T-helper 17 cell (primary cell): ENCODE measurements at places on chromosomes 7 and 10. TPM values are rescaled to one million over a fixed set of nuclear protein-coding genes. Genes with fewer than 3 reads are reported as not detected.

GRCh38 chr7:24978843-24979469 is 1.0 kb downstream of the OSBPL3 start:
- no peaks in the 10 kb centered on the region for H3K27me3 ChIP-seq
- no peak for DNase-seq
- no peaks in the 10 kb centered on the region for H3K36me3 ChIP-seq

- H3K27ac ChIP-seq, result no peak overlapping the region
- no peaks in the 10 kb centered on the region for H3K4me1 ChIP-seq
Observed at GRCh38 chr7:112005205-112005775, 200.9 kb downstream of the DOCK4 start.

- H3K27me3 ChIP-seq, result peaks cover 16% of the 10 kb centered on the region
- H3K27ac ChIP-seq, result no peak overlapping the region
- H3K36me3 ChIP-seq, result no peaks in the 10 kb centered on the region
Observed at GRCh38 chr10:130456616-130457015, 320.4 kb downstream of the GLRX3 start.

DNA sequence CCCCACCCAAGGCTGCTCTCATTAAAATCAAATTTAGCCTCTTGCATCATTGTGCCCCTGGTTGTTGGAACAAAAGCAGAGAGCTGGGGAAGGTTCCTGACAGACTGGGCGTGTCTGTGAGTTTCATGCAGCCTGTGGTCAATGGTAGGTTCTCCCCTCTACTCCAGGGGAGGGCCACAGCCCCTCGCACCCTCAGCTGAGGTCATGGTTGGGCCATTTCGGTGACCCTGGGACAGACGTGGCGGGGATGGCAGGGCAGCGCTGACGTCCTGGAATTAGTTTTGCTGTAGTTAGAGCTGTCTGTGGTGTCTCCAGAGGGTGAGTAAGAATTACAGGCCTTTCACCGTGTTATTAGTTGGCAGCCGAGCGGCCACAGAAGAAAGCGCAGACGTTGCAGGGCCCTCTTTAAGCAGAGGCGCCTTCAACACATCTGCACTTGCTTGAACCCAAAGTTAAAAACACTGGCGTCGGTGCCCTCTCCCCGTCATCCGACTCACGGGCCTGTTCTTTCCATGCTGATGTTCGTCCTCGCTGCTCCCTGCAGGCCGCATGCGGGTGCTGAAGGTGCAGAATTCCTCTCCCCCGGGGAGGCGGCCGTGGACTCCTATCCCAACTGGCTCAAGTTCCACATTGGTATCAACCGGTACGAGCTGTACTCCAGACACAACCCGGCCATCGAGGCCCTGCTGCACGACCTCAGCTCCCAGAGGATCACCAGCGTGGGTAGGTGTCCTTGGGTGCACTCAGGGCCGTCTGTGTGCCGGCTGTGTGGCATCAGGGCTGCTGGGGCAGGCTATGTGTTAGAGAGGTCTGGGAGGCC is 2.8 kb downstream of the FAM20C start:
- H3K36me3 ChIP-seq, result no peaks in the 10 kb centered on the region
- peak overlapping the region; percentile 31 for H3K4me3 ChIP-seq
- no peak for DNase-seq
- H3K4me1 ChIP-seq, result peaks cover 3% of the 10 kb centered on the region
- H3K27ac ChIP-seq, result no peak overlapping the region

DNA sequence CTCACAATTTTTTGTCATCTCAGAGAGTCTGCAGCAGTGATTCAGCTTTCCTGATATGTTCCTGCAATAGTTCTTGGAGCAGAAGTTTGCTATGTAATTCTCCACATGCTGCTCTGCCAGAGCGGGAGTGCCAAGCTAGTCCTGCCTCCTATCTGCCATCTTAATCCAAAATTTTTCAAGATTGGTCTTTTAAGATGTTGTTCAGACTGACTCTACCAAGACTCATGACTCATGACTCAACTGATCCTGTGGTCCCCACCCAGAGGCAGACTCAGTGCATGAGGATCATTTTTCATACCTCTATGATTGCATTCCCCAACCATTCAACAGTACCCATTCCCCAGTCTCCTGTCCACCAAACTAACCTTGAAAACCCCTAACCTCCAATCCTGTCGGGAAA is 470.8 kb downstream of the INHBA start:
- no peak for DNase-seq
- H3K4me1 ChIP-seq, result no peaks in the 10 kb centered on the region
- no peaks in the 10 kb centered on the region for H3K27me3 ChIP-seq
- no peak overlapping the region for H3K27ac ChIP-seq
- H3K36me3 ChIP-seq, result no peaks in the 10 kb centered on the region

GRCh38 chr10:71230656-71231025 is 18.3 kb downstream of the UNC5B start:
- no peaks in the 10 kb centered on the region for H3K4me1 ChIP-seq
- no peak overlapping the region for H3K4me3 ChIP-seq
- H3K27ac ChIP-seq, result no peak overlapping the region

GRCh38 chr7:81402227-81402626 is 367.6 kb downstream of the HGF start:
- H3K4me3 ChIP-seq, result no peak overlapping the region
- H3K36me3 ChIP-seq, result no peaks in the 10 kb centered on the region
- no peak for DNase-seq
- H3K4me1 ChIP-seq, result no peaks in the 10 kb centered on the region
- H3K27me3 ChIP-seq, result no peaks in the 10 kb centered on the region

- H3K27ac ChIP-seq, result no peak overlapping the region
- no peaks in the 10 kb centered on the region for H3K36me3 ChIP-seq
- H3K4me3 ChIP-seq, result no peak overlapping the region
- no peaks in the 10 kb centered on the region for H3K4me1 ChIP-seq
- H3K27me3 ChIP-seq, result peaks cover 17% of the 10 kb centered on the region
- no peak for DNase-seq
Observed at GRCh38 chr7:120729245-120729644, 128.7 kb downstream of the TSPAN12 start.

GRCh38 chr10:102001435-102002068 is 54.4 kb downstream of the ARMH3 start:
- peak overlapping the region; percentile 83 for H3K27ac ChIP-seq
- H3K36me3 ChIP-seq, result peaks cover 5% of the 10 kb centered on the region
- no peak overlapping the region for H3K4me3 ChIP-seq

DNA sequence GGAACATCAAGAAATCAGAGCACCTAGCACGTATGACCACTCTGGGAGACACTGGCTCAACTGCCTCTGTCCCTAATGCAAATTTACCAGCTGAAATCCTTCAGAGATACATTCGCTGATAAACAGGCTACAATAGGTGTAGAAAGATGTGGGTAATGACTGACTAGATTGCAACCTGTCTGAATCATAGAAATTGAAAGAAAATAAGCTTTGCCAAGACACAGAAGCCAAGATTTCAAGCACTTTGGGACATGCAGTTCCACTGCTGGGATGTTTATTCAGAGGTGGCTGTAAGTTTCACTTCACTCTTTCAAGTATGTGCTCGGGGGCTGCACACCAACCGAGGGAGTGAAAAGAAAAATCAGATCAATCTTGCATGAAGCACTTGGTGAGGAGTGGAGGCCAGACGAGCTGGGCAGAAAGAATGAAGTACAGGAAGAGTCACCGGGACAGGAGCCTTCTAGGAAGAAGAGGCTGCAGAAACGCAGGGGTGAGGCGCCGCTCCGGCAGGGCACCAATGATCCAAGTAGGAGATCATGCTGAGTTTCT is 276.7 kb downstream of the PARD3 start:
- peaks cover 16% of the 10 kb centered on the region for H3K27me3 ChIP-seq
- H3K27ac ChIP-seq, result no peak overlapping the region
- no peaks in the 10 kb centered on the region for H3K4me1 ChIP-seq
- DNase-seq, result no peak

DNA sequence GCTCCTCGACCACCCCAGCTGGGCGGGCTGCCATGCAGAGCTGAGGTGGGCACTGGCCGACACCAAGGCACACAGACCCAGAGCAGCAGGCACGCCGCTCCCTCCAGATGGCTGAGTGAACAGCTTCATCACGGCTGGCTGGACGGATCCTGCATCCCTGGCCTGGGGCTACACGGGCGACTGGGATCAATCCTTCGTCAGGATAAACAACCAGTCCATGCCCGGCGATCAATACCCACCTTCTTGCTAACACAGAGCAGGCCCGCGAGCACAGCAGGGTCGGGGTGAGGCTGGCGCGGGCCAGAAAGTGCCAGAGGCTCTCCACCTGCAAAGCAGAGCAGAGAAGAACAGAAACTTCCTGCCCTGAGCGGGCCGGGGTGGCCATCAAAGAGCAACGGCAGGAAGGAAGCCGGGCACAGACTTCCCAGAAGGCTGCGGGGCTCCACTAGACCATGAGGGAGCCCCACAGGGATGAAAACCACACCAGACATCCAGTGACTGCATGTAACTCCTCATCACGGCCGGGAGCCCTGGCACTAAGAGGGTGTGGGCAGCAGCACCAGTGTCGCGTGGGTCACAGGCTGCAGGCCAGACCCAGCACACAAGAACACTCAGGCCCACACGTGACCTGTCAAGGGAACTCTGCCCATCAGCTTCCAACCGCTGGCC is 166.4 kb downstream of the MAD1L1 start:
- no peaks in the 10 kb centered on the region for H3K27me3 ChIP-seq
- peak overlapping the region; percentile 21 for H3K27ac ChIP-seq
- peak overlapping the region; percentile 69 for H3K4me3 ChIP-seq
- peaks cover 11% of the 10 kb centered on the region for H3K4me1 ChIP-seq
- DNase-seq, result no peak

DNA sequence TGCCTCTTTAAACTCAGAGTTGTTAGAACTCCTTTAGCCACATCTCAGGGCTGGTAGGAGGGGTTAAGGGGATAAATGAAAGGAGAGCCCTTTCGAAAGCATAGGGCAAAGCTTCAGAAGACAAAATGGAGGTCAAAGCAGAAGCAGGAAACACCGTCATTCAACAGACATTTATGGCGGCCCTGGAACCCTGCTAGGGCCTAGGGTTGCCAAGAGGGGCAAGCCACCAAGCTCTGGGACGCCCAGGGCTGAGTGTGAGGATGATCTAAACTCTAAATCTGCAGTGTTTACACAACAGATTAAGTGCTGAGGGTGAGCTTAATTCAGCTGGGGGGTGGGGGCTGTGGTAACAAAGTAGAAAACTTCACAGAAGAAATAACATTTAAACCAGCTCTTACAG is 79.0 kb upstream of the NFE2L3 start:
- H3K4me3 ChIP-seq, result no peak overlapping the region
- no peaks in the 10 kb centered on the region for H3K36me3 ChIP-seq
- H3K27ac ChIP-seq, result no peak overlapping the region
- H3K27me3 ChIP-seq, result peaks cover 41% of the 10 kb centered on the region
- H3K4me1 ChIP-seq, result peaks cover 3% of the 10 kb centered on the region

DNA sequence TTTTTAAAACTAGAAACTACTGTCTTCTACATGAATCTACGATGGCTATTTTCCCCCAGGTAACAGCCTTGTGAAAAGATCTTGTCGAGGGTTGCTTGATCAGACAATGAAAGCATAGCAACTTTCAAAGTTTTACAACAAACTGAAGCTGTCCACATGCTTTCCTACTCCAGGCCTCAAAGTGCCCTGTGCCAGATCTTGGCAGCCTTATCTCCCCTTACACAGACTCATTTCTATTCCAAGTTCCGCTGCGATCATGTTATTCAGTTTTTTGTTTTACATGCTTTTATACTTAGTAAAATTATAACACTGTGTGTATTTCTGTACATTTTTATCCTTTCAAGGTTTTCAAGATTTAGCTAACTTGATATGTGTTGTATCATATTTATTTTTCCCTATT is 661.7 kb upstream of the SORCS1 start:
- DNase-seq, result no peak
- no peaks in the 10 kb centered on the region for H3K27me3 ChIP-seq

DNA sequence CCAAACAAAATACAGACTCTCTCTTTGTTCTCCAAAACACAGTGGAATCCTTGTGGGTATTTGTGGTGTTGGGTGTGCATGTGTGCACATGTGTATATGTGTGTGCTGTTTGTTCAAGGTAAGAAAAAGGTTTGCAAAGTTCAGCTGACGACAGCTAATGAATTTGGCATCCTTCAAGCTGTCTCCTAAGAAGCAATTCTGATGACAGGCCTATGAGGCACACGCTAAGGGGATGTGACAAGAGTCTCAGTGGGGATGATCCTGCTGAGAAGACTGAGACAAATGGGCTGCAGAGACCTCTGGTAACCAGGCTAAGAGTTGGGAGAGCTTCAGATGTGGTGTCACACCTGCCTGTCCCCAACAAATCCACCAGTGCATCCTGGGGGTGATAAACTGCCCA is 26.5 kb upstream of the CELF2 start:
- peaks cover 3% of the 10 kb centered on the region for H3K36me3 ChIP-seq
- DNase-seq, result no peak
- H3K27me3 ChIP-seq, result peaks cover 20% of the 10 kb centered on the region
- H3K4me3 ChIP-seq, result no peak overlapping the region

DNA sequence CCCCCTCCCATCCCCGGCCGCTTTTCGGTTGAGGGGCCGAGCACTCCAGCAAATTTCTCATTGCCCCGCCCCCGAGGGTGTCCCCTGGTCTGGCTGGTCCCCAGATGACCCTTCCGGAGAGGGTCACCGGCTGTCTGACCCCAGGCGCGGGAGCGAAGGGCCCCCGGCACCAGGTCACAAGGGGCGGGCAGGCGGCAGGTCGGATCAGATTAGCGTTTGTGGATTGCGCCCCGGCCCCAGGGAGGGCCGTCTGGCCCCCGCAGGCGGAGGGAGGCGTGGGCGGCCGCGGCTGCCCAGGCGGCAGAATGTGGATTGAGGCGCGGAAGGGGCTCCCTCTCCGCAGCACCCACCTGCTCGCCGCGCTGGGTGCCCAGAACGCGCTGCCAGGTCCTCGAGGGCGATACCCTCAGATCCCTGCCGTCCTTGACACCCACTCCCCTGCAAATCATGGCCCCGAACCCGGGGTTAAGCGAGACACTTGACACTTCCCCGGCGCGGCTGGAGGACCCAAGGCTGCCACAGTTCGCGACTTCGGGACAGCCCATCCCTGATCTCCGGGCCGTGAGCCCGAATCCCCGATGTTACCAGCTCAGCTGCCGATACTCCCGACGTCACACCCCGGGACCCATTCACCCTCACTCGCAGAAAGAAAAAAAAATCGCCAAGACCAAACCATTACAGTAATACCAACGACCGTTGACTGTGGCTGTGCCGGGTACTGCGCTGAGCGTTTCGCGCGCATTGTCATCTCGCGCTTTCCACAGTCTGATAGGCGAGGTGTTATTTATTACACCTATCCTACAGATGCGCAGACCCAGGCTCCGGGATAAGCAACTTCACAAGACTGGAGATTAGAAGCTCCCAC is 953 bp downstream of the NODAL start:
- peaks cover 50% of the 10 kb centered on the region for H3K27me3 ChIP-seq
- DNase-seq, result no peak
- H3K4me3 ChIP-seq, result peak overlapping the region; percentile 91

Gene ACSL5
- 35.4 TPM for total RNA-seq

Gene VAX1
- total RNA-seq, result not detected

Gene THAP5
- total RNA-seq, result 18.1 TPM

Gene BTRC
- 17.0 TPM for total RNA-seq

Gene CTAGE15
- not detected for total RNA-seq

Gene STAG3
- total RNA-seq, result 4.8 TPM

Gene TRIL
- total RNA-seq, result not detected

Gene PNLIPRP2
- not detected for total RNA-seq

Gene GSTK1
- total RNA-seq, result 428 TPM

Gene VWC2
- not detected for total RNA-seq

Gene ITGA8
- total RNA-seq, result not detected

Gene CADPS2
- total RNA-seq, result not detected

Gene IGF2BP3
- 11.0 TPM for total RNA-seq

Gene RBP4
- not detected for total RNA-seq

Gene CALML3
- not detected for total RNA-seq
